CD4-positive, alpha-beta memory T cell (primary cell): ENCODE measurements at places on chromosomes 16 and 17.
A peak's percentile ranks its signal among the peaks of the same experiment; 100 is the strongest.

DNA sequence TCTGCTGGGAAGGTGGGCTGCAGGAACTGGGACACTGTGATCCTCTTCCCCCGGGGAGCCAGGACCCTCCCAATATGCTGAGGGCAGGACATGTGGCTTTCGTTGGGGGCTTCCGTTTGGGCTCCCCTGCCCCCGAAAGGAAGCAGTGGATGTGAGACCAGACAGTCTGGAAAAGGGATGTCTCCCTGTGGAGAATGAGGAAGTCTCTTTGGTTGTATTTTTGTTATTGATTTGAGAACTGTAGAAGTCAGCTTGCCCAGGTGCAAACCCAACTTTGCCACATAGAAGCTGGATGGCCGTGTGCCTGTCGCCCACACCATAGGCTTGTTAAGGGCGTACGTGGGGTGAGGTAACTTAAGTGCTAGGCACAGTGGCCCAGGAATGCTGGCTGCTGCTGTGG is 18.8 kb downstream of the LLGL2 start:
- DNase-seq: no peak

DNA sequence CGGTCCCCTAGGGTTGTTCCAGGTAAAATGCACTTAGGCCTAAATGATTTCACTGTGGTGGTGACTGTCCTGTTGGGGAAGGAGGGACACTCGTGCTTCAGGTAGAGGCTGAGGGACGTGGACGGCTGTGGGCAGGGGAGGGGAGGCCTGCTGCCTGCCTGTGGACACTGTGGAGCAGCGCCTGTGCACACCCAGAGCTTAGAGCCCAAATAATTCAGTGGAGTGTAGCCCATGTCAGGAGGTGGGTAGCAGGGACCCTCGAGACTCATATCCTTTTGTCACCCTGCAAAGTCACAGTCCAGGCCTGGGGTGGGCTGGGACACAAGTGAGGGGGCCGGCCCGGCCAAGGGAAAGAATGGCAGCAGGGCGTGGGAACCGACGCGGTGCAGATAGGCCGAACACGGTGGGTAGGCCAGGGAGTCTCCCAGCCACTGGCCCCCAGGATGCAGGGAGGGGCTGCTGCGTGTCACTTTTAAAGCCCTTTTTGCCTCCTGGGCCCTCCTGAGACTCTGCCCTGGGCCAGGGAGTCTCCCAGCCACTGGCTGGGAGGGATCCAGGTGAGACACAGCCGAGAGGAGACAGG is 733 bp upstream of the NHERF2 start:
- no peak for DNase-seq

GRCh38 chr16:70364399-70364798 is 17.7 kb downstream of the DDX19A start:
- no peak for DNase-seq

GRCh38 chr16:69563605-69564580 is 1.9 kb upstream of the NFAT5 start:
- peak; percentile 86 for DNase-seq

DNA sequence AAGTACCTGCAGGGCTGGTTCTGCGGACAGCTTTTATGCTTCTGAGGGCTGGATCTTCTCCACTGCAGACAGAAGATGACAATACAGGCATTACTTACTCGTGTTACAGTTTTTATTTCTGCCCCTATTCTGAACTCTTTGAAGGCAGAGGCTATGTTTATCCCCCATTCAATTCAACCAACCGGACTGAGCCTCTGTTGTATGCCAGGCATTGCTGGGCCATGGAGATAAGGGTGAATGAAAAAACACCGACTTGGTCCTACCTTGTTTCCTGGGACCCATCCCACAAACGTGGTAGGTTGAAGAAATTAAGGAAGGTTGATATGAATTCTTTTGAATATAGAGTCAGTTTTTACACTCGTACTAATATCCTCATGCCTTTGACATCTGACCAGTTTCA is 10.0 kb upstream of the HP start:
- no peak for DNase-seq

- DNase-seq: no peak
These were observed 13.2 kb downstream of the SLC7A5 start for GRCh38 chr16:87855852-87856715.

DNA sequence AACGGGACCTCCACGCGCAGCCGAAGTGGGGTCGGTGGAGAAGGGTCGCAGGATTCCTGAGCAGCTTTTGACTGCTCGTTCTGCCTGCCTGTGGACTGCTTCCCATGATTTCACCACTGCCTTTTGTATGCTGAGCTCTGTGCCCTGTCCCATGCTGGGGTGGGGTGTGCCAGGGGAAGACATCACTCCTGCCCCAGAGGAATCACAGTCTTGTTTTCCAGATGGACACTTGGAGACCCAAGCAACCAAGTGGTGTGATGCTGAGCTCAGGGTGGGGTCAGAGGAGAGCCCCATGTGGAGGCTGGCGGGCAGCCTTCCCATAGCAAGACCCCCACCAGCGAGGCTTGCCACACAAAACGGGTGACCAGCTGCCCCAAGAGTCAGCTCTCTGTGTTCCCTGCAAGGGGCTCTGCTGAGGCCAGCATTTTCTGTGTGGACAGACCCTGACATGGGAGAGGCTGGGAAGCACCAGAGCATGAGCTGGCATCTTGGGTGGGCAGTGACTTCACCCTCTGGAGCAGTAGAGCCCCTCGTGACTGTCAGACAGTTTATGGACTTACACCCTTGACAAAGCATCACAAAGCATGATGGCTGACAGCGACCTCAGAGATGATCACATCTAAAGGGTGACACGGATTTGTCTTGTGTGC is 111.9 kb downstream of the GNAO1 start:
- no peak for DNase-seq

- peak; percentile 86 for DNase-seq
These were observed 826 bp upstream of the TLCD1 start for GRCh38 chr17:28726627-28727491.

- no peak for DNase-seq
These were observed 1.1 kb upstream of the FAM20A start for GRCh38 chr17:68602289-68602688.

DNA sequence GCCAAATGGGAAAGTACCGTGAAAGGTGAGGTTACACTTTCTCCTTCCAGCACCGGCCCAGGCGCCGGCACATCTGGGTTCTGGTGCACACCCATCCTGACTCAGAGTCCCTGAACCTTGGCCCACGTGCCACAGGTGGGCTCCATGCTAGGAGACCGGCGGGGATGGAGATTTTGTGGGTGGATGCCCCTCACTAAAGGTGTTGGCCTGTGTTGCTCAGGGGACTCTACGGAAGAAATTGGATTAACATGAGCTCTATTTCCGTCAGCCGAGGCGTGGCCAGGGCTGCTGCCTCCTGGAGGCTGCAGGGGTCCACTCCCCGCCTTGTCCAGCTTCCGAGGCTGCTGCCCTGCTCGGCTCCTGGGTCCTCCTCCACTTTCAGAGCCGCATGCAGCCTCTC is 30.8 kb downstream of the FBXO31 start:
- no peak for DNase-seq

DNA sequence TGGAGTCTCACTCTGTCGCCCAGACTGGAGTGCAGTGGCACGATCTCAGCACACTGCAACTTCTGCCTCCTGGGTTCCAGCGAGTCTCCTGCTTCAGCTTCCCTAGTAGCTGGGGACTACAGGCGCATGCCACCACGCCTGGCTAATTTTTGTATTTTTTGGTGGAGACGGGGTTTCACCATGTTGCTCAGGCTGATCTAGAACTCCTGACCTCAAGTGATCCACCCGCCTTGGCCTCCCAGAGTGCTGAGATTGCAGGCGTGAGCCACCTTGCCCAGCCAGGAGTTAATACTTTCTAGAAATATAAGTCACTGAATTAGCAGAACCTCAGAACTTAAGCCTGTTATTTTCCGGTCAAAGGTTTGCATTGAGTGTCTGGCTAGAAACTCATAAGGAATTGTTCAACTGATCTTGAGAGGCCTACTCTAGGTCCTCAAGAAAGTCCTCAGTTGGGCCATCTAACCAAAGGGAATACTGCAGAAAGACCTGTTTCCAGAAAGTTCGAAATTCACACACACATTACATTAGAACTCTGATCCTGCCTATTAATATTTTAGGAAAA is 1.4 kb downstream of the TMEM220 start:
- DNase-seq: no peak

- DNase-seq: no peak
These were observed 35.9 kb downstream of the RANBP10 start for GRCh38 chr16:67770346-67770991.

DNA sequence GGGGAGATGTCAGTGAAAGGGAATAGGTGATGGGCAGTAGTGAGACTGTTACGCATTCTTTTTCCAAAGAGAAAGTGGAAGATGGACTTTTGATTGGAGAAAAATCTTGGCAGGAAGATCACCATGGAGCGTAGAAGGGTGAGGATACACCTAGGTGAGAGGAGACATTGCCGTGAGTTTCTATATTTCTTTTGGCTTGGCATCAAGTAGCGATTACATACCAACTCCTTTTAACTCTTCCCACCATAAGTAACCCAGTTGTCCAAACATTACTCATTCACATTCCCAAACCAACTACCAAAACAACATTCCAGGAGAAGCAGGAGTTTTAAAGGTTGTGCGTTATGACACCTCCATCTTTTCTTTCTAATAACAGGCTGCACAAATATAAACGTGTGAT is 10.7 kb upstream of the KRT28 start:
- no peak for DNase-seq

DNA sequence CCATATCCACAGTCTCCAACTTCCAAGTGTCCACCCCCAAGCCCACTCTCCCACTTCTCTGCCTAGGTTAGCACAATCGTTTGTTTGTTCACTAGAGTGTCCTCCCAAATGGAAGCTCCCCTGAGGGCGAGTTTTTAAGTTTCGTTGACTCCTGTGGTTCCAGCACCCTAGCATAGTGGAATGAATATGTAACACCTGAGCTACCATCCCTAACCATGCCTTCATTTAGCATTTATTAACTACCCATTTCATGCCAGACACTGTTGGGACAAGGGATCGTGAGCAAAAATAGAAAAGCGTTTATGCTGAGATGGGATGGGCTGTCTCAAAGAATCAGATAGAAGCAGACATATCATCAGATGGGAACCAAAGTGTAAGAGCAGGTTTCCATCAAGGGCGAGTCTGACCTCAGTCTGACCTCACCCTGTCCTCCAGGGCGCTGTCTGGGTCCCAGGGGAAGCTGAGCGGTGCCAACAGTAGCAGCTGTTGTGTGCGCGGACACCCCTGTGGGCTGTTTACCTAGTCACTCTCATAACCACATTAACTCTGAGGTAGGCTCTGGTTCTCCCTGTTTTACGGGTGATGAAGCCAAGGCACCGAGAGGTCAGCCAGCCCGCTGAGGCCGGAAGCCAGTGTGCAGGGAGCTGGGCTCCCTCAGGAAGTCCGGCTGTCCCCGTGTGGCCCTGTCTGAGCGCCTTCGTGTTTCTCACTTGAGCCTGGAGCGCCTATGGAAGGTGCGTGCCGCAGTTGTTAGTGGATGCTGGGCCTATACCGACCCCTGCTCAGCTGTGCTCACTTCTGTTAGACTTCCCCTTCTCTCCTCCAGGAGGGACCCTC is 6.2 kb downstream of the CNP start:
- DNase-seq: no peak

DNA sequence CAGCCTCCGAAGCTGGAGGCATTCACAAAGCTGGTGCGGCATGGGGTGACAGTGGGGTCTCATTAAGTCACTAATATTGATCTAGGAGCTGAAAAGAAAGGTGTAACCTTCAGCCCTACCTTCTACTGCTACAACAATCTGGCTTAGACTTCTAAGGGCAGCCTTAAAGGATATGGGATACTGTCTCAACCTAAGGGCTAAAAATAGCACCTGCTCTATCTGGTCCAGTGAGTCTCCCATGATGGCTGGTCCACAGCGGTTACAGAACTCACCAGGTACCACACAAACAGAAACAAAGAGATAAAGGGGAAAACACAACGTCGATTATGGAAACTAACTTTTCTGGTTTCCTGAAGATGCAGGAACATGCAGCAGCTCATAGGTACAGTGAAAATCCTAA is 115.8 kb downstream of the SMG6 start:
- DNase-seq: no peak

- no peak for DNase-seq
These were observed 746 bp downstream of the GNAO1 start for GRCh38 chr16:56191835-56192634.

DNA sequence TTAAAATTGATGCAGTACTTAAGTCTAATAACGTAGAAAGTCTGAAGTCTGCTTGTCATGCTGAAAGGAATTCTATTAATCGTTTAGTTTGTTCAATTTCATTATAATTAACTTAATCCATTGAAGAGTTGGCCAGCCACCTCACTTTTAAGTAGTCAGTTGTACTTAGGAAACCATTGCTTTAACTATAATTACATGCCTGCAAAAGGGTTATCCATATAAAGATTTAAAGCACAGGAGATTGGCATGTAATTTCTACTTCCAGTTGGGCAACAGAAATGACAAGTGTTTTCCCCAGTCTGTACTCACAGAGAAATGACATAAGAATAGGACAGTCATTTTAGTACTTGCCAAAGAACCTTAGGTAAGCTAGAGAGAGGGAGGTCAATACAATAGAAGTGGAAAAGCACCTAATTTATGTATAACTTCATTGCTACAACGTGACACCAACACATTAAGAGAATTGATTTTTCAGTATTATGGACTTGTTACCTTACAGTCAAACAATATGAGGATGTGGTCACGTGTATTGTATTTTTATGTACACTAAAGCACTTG is 3.7 kb upstream of the USP32 start:
- no peak for DNase-seq

DNA sequence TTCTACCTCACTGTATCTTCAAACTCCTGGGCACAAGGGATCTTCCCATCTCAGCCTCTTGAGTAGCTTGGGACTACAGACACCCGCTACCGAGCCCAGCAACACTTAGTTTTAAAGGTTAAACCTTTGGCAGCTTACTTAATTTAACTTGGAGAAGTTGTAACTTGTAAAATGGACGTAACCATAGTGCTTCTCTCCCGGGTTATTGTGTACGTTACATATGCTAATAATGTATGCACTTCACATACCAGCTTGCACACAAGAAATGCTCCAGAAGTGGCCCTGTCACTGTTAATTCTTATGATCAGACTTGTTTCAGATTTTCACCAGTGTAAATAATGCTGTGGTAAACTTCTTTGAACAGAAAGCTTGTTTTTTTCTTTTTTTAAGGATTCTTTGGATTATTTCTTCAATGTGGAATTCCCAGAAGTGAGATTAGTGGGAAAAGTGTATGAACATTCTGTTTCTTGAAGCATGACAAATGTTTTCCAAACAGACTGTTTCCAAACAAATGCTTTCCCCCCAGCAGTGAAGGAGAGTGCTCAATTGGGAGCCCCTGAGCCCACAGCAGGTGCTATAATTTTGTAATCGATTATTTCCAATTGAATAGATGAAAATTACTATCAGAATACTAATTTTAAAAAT is 61.5 kb downstream of the EPN2 start:
- no peak for DNase-seq

- DNase-seq: no peak
These were observed 91.9 kb downstream of the IRF8 start for GRCh38 chr16:85990861-85991301.

- DNase-seq: no peak
These were observed 10.5 kb upstream of the MMP2 start for GRCh38 chr16:55468352-55468990.
